ENCODE measurements at places on chromosomes 2 and 18. TPM values are rescaled to one million over a fixed set of nuclear protein-coding genes. Genes with fewer than 3 reads are reported as not detected.

DNA sequence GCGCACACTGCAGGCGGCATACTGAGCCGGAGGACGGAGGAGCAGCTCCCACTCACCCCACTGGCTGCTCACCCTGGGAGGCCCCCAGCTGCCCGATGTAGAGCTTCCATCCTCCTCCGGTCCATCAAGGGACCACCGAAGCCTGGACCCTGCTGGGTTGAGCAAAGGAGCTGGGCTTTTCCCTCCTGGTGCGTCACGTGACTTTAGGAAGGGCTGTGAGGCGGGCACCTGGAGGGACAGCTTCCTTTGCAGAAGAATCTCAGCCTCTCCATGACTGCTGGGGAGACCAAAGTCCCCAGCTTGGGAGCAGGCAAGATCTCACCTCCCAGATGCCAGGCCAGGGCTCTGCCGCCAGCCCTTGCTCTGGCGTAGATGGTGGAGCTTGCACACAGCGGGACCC, 102.7 kb downstream of the TWIST2 start:
- DNase-seq = no peak

The ALMS1 gene
- total RNA-seq = 22.0 TPM

The ST8SIA5 gene
- not detected for total RNA-seq

DNA sequence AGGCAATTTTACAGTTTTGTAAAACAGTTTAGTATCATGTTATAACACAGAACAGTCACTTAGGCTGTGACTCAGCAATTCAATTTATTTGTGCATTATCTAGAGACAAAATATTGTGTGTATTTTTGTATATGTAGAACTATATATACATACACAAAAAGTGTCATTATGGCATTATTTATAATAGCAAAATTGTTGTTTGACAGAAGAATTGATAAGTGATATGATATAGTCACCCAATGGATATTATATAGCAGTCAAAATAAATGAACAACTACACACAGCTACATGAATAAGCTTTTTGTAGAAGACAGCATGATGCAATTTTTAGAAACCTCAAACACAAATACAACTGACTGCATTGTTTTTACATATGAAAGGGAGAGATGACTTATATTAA, 334.0 kb downstream of the TRIB2 start:
- no peak for DNase-seq

- DNase-seq = no peak
Measured at GRCh38 chr2:112644933-112645309, 818 bp upstream of the SLC20A1 start.

GRCh38 chr2:101108357-101108756, 42.8 kb downstream of the TBC1D8 start:
- DNase-seq = no peak

The CCDC68 gene
- total RNA-seq = 8.5 TPM

- DNase-seq = no peak
Measured at GRCh38 chr2:217386041-217386440, 526.2 kb upstream of the TNP1 start.

The CYP20A1 gene
- 30.3 TPM for total RNA-seq

The PPP1R1C gene
- total RNA-seq = 1.1 TPM
